MM.1S (cell line): ENCODE measurements at places on chromosomes 16 and 17.

- DNase-seq = no peak
Observed at GRCh38 chr17:73420897-73421296, 109.1 kb upstream of the CDC42EP4 start.

DNA sequence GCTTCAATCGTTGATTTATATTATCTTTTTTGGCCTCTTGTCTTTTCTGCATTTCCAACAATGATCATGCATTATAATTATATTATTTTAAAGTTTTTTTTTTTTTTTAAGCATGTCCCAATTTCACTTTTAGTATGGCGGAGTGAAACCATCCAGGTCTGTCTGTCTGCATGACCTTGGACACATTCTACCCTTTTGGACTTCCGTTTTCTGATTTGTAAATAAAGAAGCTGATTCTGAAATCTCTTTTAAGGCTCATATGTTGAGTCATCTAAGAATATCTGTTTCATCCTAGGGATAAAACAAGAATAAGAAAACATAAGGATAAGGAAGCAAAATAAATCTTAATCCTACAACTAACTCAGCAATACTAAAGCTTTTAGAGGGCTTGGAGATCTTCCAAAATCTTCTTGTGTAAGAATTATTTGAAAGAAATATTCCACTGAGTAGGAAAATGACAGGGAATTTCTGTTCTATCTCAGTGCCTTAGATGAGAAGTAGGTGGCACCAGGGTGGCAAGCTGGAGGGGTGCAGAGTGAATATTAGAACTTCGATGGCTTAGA is 195.7 kb upstream of the TOX3 start:
- DNase-seq = no peak

DNA sequence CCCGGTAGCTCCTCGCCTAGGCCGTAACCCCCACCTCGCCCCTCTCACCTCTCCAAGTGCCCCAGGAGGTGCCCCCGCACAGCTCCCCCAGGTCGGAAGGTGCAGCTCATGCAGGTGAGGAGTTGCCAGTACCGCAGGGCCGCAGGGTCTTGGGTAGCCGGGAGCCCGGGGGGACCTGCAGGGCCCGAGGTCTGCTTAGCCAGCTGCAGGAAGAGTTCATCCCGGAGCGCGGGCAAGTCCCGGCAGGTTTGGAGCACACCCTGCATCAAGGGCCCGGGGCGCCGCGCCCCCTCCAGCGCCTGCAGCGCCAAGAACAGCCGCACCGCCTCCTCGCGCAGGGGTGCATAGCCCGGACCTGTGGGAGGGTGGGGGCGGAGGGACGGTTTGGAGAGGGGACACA is 4.8 kb downstream of the PLEKHH3 start:
- no peak for DNase-seq

GRCh38 chr16:79876332-79876730 is 275.8 kb upstream of the MAF start:
- DNase-seq = peak; percentile 56

DNA sequence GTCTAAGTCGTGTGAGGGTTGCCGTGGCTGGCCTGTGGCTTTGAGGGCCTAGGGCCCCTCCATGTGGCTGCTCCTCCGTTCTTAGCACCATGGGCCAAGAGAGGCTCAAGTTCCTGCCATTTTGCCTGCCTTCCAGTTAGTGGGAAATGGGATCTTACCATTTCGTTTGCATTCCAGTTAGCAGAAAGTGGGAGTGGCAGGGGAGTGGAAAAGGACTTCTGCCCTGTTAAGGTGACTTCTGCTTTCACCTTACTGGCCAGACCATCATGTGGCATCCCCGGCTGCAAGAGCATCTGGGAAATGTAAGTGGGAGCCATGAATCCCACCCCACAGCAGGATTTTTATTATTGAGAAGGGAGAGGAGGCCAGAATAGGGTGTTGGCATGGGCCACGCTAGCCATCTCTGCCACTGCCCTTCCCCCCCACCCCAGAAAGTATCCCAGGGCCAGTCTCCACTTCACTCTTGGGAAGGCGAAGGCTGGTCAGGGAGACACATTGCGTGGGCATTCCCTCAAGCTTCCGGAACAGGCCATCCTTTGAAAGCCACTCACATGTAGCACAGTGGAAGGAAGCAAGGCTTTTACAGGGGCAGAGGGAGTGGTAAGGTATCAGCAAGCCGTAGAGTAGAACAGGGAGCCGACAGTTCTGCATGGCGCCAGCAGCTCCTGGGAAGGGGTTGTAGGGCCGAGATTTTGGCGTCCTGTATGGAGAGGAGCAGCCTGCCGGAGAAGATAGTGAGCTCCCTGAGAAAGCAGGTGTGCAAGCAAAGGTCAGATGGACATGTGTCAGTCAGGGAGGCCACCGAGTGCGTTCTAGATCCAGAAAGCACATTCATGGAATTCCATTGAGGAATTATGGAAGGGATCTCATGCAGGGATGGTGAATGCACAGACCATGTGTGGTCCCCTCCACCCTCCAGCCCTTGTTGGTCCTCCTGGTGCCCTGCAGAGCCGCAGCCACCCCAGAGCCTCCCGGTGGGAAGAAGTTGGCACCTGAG is 33.4 kb downstream of the CMIP start:
- no peak for DNase-seq

DNA sequence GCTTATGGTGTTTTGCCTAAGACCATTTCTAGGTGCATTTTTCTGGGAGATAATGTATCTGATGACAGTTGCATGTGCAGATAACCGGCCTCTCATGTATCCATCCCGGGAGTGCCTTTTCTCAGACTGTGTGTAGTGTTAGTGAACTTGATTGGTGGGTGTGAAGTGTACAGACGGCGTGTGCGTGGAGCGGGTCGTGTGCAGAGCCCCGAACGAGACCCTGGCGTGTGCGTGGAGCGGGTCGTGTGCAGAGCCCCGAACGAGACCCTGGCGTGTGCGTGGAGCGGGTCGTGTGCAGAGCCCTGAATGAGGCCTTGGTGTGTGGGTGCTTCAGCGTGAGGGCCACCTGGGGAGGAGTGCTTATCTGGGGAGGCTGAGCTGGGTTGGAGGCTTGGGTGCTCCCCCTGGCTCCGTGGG is 28.9 kb upstream of the ZNF750 start:
- DNase-seq = no peak

- no peak for DNase-seq
Observed at GRCh38 chr17:7260651-7261378, 1.5 kb downstream of the CLDN7 start.

GRCh38 chr16:85800321-85800669 is 800 bp downstream of the COX4I1 start:
- DNase-seq = no peak

DNA sequence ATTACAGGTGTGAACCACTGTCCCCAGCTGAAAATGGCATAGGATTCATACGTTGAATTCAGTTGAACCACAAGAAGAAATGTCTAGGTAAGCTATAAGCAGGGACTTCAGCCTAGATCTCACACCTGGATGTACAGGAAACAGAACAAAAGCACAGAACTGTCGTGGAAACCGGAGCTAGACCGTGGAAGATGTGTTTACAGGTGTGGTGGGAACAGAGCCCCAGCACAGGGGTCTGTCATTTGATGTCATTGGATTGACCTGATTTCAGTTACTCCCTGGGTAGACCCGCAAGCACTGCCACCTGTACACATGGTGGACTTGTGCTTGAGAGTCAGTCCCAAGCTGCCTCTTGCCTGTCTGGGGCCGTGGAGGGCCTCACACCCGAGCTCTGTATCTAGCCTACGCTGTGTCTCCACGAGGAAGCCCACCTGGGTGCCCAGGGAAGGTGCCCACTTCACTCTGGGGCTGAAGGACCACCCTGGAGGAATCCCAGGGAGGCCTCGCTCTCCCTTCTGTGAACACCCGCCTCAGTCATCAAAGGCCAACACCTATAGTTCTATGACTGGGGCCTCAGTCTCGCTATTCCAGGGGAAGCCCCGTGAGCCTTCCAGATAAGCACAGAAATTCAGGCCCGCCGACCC is 32.2 kb upstream of the MLKL start:
- DNase-seq = no peak

- no peak for DNase-seq
Observed at GRCh38 chr17:40622509-40622928, 25.1 kb downstream of the SMARCE1 start.

GRCh38 chr17:45018514-45018847 is 33.0 kb downstream of the DCAKD start:
- no peak for DNase-seq

GRCh38 chr16:22424161-22424937 is 49.9 kb upstream of the CDR2 start:
- DNase-seq = no peak

- DNase-seq = no peak
Observed at GRCh38 chr16:35011-35677, 18.3 kb downstream of the POLR3K start.

DNA sequence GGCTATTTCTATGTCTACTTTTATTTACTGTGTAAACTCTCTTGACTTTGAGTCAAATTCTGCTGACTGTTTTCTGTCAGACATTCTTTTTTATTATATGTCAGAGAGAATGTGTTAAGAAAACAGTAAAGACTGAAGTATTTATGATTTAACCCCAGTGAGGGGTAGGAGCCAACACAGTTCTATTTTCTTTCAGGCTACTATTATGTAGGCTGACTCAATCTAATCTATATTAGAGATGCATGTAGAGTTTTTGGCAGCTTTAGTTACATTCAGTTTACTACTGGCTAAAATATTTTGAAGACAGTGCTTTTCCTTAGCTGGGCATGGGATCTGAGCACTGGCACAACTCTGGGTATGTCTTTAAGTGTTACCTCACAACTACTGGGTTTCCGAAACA is 1108.0 kb downstream of the CDH11 start:
- no peak for DNase-seq

DNA sequence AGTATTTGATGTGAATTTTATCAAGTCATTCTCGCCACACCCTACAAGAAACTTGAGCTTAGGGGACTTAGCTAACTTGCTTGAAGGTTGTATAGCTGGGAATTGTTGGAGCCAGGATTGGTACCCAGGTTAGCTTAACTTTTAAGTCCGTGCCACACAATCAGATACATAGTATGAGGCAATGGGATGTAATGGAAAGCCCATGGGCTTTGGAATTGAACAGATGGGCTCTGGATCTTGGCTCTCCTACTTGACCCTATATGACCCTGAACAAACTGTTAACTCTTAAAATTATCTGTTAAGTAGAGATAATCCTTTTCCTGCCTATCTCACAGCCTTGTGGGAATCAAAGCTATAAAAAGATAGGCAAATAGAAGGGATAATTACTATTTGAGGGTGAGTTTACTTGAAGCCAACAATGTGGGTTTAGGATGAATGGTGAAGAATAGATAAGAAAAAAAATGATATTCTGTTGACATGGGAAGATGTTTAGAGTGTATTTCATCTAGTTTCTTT is 51.9 kb upstream of the CACNG3 start:
- no peak for DNase-seq

GRCh38 chr16:68512183-68512582 is 26.9 kb upstream of the ZFP90 start:
- DNase-seq = no peak

DNA sequence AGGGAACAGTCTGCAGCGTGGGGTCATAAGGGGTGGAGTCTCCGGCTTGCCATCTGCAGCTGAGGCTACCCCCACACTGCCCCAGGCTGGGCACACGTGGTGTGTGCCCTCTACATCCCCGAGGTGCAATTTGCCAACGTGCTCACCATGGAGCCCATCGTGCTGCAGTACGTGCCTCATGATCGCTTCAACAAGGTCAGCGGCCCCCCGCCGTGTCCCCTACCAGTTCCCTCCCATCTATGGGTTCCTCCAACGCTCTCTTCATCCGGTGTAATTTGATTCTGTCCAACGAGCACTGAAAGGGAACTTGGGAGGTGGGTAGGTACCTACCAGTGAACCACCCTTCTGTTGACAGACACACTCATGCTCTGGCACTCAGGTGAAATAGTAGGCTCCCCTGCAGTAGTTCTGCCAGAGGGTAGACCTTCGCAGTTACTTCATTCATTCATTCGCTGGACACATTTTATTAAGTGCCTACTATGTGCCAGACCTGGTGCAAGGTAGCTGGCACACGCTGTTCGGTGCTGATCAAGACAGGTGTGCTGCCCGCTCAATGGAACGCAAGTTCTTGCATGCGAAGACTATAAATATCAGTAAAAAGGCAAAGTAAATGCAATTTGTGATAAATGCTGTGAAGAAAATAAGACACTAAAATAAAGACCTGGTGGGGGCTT is 2.7 kb downstream of the MLLT6 start:
- DNase-seq = no peak

DNA sequence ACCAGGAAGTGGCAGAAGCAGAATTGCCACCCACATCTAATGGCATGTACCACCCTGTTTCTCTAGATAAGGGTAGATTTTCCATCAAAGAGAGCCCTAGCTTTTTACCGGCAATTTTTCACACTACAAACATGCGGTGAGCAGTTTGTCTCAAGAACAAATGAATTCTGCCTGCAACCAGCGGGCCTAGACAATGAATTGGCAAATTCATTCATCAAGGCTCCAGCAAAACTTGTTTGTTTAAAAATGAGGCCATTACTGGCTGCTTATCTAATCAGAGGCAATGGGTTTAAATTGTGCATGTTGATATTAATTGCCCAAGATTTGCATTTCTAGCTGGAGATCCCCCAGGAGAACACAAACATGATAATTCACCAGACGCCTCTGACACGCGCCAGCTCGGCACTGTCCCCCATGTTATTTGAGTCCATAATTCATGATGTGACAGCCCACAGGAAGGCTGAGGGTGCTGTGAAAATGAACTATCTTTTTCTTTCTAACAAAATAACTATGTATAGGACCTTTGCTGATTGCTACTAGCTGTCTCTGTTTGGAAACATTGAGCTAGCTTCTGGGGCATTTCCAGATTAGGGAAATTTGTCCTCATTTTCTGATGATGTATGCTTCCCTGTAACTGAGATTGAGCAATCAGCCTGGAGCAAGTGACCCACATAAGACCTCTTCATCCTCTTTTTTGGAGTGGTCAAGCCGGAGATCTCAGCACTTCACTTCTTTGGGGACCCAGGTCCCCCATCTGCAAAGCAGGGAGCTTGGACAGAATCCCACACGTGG is 80.8 kb downstream of the CNGB1 start:
- DNase-seq = no peak

DNA sequence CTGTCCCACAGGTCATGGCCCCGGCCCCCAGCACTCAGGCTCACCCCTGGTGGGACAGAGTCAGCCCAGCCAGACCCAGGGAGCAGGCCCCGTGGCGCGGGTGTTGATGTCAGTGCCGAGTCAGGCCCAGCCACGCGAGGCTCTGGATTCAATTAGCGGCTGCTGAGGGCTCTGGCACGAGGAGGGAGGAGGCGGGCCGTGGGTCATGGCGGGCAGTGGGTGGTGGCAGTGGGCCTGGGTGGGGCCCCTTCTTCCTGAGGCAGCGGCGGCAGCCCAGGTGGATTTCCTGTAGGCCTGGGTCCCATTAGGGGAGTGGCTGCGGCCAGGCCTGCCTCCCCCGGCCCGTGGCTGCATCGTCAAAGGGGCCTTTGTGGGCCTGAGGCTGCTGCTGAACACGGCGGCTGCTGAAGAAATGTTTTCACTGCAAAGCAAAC is 12.9 kb downstream of the VASN start:
- DNase-seq = no peak

GRCh38 chr17:2087597-2088211 is 32.8 kb downstream of the HIC1 start:
- peak; percentile 38 for DNase-seq

- DNase-seq = peak; percentile 30
Observed at GRCh38 chr16:82639666-82640336, 13.0 kb downstream of the CDH13 start.
